ENCODE measurements at places on chromosomes 13 and 19. TPM values are rescaled to one million over a fixed set of nuclear protein-coding genes. Genes with fewer than 3 reads are reported as not detected.

DNA sequence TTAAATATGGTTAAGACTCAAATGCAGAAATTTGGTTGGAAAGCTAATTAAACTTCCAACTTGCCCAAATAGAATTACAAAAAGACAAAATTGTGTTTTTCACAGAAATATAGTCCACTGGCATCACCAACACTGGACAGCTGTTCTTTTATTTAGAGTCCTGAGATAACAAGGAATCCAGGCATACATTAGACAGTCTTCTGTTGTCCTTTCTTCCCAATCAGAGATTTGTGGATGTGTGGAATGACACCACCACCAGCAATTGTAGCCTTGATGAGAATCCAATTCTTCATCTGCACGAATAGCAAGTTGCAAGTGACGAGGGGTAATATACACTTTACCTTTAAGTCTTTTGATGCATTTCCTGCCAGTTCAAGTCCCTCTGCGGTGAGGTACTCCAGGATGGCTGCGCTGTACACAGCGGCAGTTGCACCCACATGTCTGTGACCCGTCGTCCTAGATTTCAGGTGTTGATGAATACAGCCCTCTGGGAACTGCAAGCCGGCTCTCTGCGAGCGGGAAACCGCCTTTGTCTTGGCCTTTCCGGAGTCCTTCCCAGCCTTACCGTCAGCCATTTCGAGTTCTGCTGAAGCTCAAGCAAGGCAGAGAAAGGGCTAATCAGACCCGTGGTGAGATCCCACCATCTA, 14.7 kb downstream of the UBAC2 start:
- no peak for DNase-seq

DNA sequence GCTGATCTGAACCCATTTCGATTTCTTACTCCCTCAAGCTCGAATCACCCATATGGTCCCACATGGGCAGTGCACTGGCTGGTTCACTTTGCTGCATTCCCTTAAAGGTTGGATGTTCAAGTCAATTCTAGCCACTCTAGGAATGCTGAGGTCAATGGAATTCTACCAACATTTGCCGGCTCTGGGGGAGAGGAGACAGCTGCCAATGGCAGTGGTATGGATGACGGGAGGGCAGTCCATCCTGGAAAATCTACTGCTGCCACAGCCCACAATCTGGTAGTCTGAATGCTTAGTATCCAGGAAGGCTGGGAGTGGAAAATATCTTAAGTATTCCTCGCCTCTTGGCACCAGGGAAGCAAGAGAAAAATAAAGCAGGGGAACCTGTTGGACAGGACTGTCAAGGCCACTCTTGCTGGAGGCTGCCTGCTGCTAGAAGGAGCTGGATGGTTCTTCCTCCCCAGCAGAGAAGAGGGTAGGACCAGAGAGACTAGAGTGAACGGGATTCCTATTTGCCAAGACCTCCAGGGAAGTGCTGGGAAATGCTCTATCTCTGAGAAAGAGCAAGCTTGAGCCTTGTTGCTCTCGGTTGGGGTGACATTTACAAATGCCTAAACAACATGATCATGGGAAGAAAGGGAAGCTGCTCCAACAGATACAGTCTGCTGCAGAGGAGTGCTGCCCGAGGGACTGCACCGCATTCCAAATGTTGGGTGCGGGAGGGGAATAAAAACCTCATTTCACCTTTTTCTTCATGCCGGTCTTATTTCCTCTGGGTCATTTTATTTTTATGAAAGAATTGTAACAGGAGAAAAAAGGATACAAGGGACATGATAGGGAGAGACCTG, 20.7 kb upstream of the HMGB1 start:
- peak; percentile 14 for DNase-seq

DNA sequence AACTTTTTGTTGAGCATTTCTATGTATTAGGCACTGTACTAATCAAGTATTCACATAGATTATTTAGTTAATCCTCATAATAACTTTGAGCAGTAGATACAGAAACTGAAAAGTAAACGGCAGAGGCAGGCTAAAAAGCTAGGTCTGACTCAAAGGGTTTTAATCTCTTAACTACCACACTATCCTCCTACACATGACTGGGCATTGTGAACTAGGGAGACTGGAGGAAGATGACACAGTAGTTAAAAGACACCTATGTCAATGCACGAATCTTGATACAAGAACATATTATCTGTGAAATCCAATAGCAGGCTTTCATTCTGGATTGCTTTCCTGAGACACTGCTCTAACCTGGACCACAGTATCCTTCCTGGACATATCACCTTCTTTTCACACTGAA, 36.3 kb downstream of the MICU2 start:
- peak; percentile 15 for DNase-seq

DNA sequence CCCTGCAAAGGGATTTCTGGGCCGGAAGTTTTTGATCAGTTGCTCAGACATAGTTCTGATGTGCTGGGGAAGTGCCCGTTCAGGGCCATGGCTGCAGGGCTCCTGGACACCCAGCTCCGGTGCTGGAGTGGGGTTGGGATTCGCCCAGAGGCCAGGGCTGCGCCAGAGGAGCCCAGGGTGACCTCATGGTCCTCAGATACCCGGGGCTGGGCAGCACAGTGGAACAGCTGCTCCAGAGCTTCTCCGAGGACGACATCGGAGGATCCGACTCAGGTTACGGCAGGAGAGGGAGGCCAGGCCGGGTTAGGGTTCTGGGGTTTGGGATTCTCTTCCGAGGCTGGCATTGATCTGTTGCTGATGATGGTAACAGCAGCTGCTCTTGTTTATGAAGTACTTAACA, 20.9 kb downstream of the CARM1 start:
- DNase-seq = no peak

DNA sequence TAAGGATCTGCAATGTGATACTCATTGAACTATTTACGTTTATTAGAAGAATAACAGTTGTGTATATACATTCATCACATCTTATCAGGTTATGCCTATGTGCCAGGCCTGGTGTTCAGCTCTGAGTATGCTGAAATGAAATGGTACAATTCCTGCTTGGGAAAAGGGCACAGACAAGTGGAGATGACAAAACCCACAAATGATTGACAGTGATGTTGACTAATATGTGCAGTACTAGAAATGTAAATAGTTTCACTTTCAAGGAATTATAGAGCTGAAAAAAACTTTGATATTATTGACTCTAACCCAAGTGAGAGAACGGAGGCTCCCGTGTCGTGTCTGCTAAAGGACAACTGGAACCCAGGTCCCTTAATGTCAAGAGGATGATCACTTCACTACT, 386.8 kb upstream of the DACH1 start:
- DNase-seq = no peak

DNA sequence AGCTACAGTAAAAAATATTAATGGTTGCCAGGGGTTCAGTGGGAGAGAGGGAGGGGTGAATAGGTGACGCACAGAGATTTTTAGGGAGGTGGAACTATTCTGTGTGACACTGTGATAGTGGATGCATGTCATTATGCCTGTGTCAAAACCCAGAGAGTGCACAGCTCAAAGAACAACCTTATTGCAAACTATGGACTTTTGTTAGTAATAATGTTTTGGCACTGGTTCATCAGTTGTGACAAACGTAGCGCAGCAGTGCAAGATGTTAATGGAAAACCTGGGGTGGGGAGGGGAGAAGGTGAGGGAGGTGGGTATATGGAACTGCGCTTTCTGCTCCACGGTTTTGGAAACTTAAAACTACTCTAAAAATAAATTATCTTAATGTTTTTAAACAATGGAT, 134.6 kb upstream of the RFC3 start:
- DNase-seq = no peak

GRCh38 chr13:106523576-106523975, 11.9 kb downstream of the EFNB2 start:
- peak; percentile 28 for DNase-seq

DNA sequence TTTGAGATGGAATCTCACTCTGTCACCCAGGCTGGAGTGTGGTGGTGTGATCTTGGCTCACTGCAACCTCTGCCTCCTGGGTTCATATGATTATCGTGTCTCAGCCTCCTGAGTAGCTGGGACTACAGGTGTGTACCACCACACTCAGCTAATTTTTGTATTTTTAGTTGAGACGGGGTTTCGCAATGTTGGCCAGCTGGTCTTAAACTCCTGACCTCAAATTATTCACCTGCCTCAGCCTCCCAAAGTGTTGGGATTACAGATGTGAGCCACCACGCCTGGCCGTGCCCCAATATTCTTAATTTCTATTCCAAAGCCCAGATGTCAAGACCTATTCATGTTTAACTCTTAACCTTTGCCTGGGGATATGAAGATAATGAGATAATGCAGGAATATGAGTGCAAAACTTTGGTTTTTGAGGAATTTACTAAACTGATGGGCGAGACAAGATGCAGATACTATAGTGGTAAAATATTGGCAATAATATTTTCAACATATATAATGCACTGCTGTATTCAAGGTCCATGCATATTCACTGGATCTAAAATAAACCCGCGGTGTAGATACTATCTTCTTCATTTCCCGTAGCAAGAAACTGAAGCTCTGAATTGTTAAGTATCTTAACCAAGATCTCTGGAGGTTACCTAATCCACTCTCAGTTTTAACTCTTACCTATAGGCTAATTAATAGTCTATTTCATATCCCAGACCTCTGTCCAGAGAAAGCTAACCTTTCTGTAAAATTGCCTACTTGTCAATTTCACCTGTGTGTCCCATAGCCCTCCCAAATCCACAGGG, 43.7 kb upstream of the HMGB1 start:
- no peak for DNase-seq

The SIGLEC14 gene
- not detected for total RNA-seq

The PPAN gene
- 17.8 TPM for total RNA-seq

DNA sequence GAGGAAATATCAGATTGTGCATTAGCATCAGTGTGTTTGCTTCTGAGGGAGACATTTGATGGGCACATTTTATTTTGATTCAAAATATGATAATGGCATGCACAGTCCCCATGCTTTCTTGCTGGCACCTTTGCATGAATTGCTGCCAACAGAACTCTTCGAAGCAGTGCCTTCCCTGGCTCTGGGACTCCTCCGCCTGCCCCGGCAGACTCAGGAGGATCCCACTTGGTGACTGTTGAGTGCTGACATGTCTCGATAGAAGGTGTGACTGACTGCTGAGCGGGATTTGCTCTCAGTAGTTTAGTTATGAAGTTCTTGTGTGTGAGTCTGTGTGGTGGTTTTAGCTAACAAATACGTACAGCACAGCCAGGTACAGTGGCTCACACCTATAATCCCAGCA, 239.7 kb downstream of the FGF9 start:
- no peak for DNase-seq

Data from RPMI7951 (cell line).